ENCODE measurements at places on chromosomes 13 and 19. TPM values are rescaled to one million over a fixed set of nuclear protein-coding genes. Genes with fewer than 3 reads are reported as not detected.

- no peaks in the 10 kb centered on the region for H3K4me1 ChIP-seq
- no peaks in the 10 kb centered on the region for H3K36me3 ChIP-seq
- no peak overlapping the region for H3K27ac ChIP-seq
- H3K4me3 ChIP-seq: no peak overlapping the region
- peaks cover 2% of the 10 kb centered on the region for H3K27me3 ChIP-seq
- DNase-seq: no peak
These were observed 408.5 kb upstream of the PCDH20 start for GRCh38 chr13:61824168-61824567.

DNA sequence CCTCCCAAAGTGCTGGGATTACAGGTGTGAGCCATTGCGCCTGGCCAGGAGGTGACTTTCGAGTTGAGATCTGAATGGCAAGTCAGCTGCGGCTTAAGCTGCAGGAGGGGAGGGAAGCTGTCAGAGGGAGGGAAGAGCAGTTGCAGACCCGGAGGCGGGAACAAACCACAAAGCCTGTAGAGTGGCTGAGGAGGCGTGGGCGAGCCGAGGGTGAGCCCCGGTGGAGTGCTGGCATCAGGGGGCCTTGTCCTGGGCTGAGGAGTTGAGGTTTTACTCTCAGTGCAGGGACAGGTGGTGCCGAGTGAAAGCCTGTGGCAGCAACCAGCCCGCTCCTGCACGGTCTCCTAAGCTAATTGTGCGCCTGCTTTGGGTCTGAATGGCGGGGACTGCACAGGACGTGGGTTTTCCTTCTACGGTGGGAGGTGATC is 24.2 kb downstream of the PPP1R37 start:
- H3K36me3 ChIP-seq: no peaks in the 10 kb centered on the region
- no peaks in the 10 kb centered on the region for H3K27me3 ChIP-seq
- peak; percentile 13 for DNase-seq
- H3K4me1 ChIP-seq: peaks cover 67% of the 10 kb centered on the region
- H3K4me3 ChIP-seq: no peak overlapping the region
- H3K27ac ChIP-seq: no peak overlapping the region

DNA sequence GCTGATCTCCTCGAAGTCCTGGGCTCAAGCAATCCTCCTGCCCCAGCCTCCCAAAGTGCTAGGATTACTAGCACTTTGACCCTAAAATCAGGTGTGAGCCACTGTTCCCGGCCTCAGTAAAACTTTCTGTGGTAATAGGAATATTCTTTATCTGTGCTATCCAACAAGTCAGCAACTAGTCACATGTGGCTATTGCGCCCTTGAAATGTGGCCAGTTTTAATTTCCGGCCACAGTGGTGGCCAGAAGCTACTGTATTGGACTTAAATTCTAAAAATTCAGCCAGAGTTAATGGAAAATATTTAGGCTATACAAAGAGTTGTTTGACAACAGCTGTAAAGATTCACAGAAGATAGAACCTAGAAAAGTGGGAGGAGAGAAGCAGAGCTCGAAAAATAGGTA is 30.0 kb downstream of the KEAP1 start:
- H3K36me3 ChIP-seq: no peaks in the 10 kb centered on the region
- no peak for DNase-seq
- no peak overlapping the region for H3K27ac ChIP-seq
- no peak overlapping the region for H3K4me3 ChIP-seq

DNA sequence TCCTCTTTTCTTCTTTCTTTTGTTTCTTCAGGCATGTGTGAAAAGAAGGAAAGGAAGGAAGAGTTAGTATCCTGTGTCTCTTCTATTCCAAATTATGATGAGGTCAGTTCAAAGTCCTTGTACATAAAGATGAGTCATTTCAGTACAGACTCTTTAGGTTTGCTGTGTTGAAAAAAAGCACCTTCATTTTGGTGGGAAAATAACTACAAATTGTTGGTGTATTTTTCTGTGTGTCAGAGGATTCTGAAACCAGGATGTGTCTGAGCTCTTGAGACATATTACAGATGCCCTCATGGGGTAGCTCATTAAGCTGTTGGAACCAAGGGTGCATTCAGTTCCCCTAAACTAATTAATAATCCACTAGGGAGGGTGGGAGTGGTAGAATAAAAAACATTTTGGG is 5.8 kb upstream of the HSPH1 start:
- peaks cover 7% of the 10 kb centered on the region for H3K4me1 ChIP-seq
- no peak overlapping the region for H3K27ac ChIP-seq
- H3K4me3 ChIP-seq: no peak overlapping the region
- no peaks in the 10 kb centered on the region for H3K36me3 ChIP-seq
- DNase-seq: no peak
- H3K27me3 ChIP-seq: peaks cover 2% of the 10 kb centered on the region

- peaks cover 21% of the 10 kb centered on the region for H3K36me3 ChIP-seq
- peaks cover 40% of the 10 kb centered on the region for H3K4me1 ChIP-seq
- H3K27ac ChIP-seq: no peak overlapping the region
- DNase-seq: no peak
- no peaks in the 10 kb centered on the region for H3K27me3 ChIP-seq
These were observed 41.7 kb downstream of the VWA8 start for GRCh38 chr13:41919031-41919740.

GRCh38 chr13:34722922-34723321 is 219.1 kb upstream of the NBEA start:
- no peaks in the 10 kb centered on the region for H3K4me1 ChIP-seq
- no peak overlapping the region for H3K4me3 ChIP-seq
- DNase-seq: no peak
- no peak overlapping the region for H3K27ac ChIP-seq
- no peaks in the 10 kb centered on the region for H3K27me3 ChIP-seq
- no peaks in the 10 kb centered on the region for H3K36me3 ChIP-seq

DNA sequence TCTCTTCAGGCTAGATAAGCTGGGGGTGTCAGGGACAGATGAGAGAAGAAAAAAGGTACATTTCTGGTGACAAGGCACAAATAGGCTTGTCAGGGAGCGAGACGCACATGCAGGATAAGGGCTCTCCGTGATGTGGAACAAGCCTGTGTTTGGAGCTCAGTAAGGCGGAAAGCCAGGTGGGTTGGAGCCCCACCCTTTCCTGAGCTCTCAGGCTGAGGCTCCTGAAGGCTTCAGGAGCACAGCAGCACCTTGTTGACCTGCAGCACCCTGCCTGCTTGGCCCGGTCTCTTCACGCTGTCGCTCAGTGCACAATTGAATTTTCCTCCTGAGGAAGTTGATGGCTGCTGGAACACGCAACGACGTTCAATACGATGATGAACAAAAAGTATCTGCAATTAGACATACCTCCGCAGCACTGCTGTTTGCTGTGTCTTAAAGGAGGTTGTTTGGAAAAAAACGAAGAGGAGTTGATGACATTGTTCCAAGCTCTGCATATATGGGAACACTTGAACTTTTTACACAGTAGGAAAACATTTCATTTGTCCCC is 29.3 kb downstream of the SERP2 start:
- no peak overlapping the region for H3K27ac ChIP-seq
- no peak for DNase-seq
- H3K4me1 ChIP-seq: no peaks in the 10 kb centered on the region
- H3K36me3 ChIP-seq: no peaks in the 10 kb centered on the region
- H3K27me3 ChIP-seq: peaks cover 4% of the 10 kb centered on the region

DNA sequence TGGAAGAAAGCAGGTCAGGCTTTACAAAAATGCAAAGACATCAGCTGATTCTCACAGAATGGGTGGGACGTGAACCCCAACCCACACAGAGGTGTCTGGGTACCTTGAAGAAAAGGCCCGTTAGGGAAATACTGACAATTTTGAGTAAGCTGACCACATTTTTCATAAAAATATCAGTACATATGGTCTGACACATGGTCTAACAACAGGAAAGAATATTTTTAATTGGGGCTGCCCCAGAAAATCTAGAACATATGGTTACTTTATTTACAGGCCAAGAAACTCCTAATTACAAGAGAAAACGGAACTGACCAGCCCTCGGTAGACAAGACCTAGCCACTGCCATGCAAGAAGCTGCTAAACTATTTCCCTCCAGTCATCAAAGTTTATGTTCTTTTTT is 48.7 kb upstream of the ITM2B start:
- H3K4me1 ChIP-seq: peaks cover 51% of the 10 kb centered on the region
- no peak for DNase-seq
- H3K27me3 ChIP-seq: peaks cover 2% of the 10 kb centered on the region
- H3K36me3 ChIP-seq: no peaks in the 10 kb centered on the region
- peak overlapping the region; percentile 41 for H3K27ac ChIP-seq
- no peak overlapping the region for H3K4me3 ChIP-seq

GRCh38 chr13:36124236-36124822 is 6.9 kb downstream of the DCLK1 start:
- H3K27ac ChIP-seq: no peak overlapping the region
- H3K4me3 ChIP-seq: no peak overlapping the region
- H3K4me1 ChIP-seq: no peaks in the 10 kb centered on the region
- H3K36me3 ChIP-seq: no peaks in the 10 kb centered on the region
- peaks cover 5% of the 10 kb centered on the region for H3K27me3 ChIP-seq

DNA sequence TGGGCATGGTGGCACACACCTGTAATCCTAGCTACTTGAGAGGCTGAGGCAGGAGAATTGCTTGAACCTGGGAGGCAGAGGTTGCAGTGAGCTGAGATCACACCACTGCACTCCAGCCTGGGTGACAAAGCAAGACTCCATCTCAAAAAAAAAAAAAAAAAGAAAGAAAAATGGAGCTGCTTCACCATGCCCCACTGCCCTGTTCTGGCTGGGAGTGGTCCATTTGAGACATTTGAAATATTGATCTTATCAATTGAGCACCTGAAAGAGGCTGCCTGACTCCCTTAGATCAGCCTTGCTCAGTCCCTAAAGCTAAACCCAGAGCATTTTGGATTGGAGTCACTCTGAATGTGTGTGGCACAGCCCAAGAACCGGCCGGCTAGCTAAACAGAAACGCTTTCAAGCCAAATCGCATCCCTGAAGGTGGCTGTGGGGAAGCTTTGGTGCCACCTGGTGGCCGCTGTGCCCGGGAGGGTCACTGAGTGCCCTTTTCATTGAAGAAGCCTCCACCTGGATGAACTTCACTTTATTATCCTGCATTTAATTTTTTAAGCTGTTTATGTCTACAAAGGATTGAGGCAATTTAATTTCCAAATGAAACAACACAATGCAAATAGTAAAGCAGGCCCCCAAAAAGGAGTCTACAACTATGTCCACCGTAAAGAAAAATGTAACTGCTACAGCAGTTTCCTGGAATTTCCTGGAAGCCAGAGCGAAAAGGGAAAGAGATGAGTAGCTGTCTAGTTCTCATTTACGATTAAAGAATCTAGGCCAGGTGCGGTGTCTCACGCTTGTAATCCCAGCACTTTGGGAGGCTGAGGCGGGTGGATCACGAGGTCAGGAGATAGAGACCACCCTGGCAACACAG is 53.1 kb upstream of the SERPINE3 start:
- H3K4me3 ChIP-seq: no peak overlapping the region

GRCh38 chr19:31959527-31960018 is 385.8 kb upstream of the ZNF507 start:
- no peaks in the 10 kb centered on the region for H3K36me3 ChIP-seq
- H3K4me1 ChIP-seq: no peaks in the 10 kb centered on the region
- DNase-seq: no peak

- H3K4me1 ChIP-seq: peaks cover 15% of the 10 kb centered on the region
- H3K27ac ChIP-seq: peak overlapping the region; percentile 73
- H3K4me3 ChIP-seq: no peak overlapping the region
- peaks cover 20% of the 10 kb centered on the region for H3K36me3 ChIP-seq
These were observed 14.6 kb downstream of the METTL21C start for GRCh38 chr13:102680133-102680717.

GRCh38 chr19:4094761-4095487 is 28.2 kb upstream of the ZBTB7A start:
- no peak for DNase-seq
- no peak overlapping the region for H3K4me3 ChIP-seq
- no peak overlapping the region for H3K27ac ChIP-seq
- peaks cover 6% of the 10 kb centered on the region for H3K4me1 ChIP-seq

- no peak overlapping the region for H3K4me3 ChIP-seq
- DNase-seq: no peak
- no peak overlapping the region for H3K27ac ChIP-seq
- H3K36me3 ChIP-seq: no peaks in the 10 kb centered on the region
- peaks cover 1% of the 10 kb centered on the region for H3K27me3 ChIP-seq
These were observed 149.2 kb upstream of the RNF113B start for GRCh38 chr13:98326291-98326690.

- H3K4me1 ChIP-seq: peaks cover 4% of the 10 kb centered on the region
- no peak overlapping the region for H3K4me3 ChIP-seq
- DNase-seq: no peak
- H3K27me3 ChIP-seq: peaks cover 11% of the 10 kb centered on the region
- H3K27ac ChIP-seq: no peak overlapping the region
These were observed 1.0 kb upstream of the PLK5 start for GRCh38 chr19:1522838-1523237.

- H3K4me3 ChIP-seq: peak overlapping the region; percentile 85
- H3K27me3 ChIP-seq: peaks cover 15% of the 10 kb centered on the region
- peaks cover 59% of the 10 kb centered on the region for H3K4me1 ChIP-seq
- H3K27ac ChIP-seq: peak overlapping the region; percentile 99
- DNase-seq: peak; percentile 98
- peaks cover under 1% of the 10 kb centered on the region for H3K36me3 ChIP-seq
These were observed 16.1 kb upstream of the RASA3 start for GRCh38 chr13:114148521-114148855.

DNA sequence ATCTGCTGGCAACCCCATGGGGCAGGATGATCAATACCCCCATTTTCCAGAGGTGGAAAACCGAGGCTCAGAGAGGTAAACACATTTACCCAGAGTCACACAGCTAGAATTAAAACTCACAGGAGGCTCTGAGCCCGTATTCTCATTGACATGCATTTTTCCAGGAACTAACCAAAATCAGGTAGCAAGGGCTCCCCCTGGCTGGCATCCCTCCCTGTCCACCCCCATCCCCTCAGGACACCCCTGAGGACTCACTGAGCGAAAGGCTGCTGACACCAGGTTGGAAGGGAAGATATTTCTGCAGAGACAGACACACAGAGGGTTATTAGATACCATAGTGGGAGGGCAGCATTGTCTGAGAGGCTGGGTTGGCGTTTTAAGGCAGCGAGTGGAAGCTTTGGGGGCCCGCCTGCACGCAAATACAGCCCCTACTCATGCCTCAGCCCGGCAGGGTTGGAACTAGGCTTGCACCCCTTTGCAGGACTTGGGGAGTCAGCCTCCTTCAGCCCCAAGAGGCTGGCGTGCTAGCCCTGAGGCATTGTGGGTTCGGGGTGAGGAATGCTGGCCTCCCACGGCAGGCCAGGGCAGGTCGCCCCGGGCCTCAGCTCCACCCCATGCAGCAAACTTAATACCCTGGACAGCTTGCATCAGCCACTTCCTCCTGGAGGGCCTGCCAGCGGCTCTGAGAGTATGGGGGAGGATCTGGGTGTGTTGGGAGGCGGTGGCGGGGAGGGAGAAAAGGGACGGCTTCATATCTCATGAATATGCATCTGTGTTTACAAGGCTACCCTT is 3.9 kb downstream of the SLC1A5 start:
- H3K27ac ChIP-seq: peak overlapping the region; percentile 91
- peak overlapping the region; percentile 92 for H3K4me3 ChIP-seq
- H3K27me3 ChIP-seq: no peaks in the 10 kb centered on the region
- H3K4me1 ChIP-seq: peaks cover 64% of the 10 kb centered on the region

The ZNF667 gene
- polyA plus RNA-seq: 0.21 TPM

The KLK14 gene
- polyA plus RNA-seq: not detected

The LILRB4 gene
- polyA plus RNA-seq: 0.69 TPM

The PRR19 gene
- 0.16 TPM for polyA plus RNA-seq

The SELENOV gene
- polyA plus RNA-seq: not detected

The OSCAR gene
- 0.33 TPM for polyA plus RNA-seq

The SLC25A42 gene
- 12.9 TPM for polyA plus RNA-seq

The NOVA2 gene
- not detected for polyA plus RNA-seq

The GJB2 gene
- polyA plus RNA-seq: not detected

The ZNF534 gene
- not detected for polyA plus RNA-seq

The METTL21C gene
- polyA plus RNA-seq: not detected
